ENCODE measurements at places on chromosomes 1 and 21.

GRCh38 chr1:235448616-235449015 is 55.6 kb downstream of the B3GALNT2 start:
- DNase-seq, result no peak

- DNase-seq, result no peak
These were observed 495.7 kb downstream of the KIF26B start for GRCh38 chr1:245650441-245650960.

DNA sequence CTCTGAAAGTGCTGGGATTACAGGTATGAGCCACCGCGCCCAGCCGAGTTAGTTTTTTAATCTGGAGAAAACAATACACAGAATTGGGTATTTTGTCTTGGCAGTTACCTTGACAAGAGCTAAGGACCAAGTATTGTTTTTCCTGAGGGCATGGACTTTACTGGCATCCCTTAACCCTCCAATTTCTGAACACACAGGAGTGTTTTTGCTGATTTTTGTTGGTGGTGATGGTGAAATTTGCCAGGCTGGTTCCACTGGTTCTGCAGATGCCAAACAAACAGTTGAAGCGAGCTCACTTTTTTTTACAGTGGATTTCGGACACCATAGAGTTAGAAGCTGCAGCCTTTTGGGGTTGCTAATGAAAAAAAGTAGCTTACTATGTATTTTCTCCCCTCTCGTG is 37.2 kb upstream of the SH3D21 start:
- DNase-seq, result no peak

GRCh38 chr1:207904391-207904790 is 6.5 kb downstream of the CD34 start:
- DNase-seq, result no peak

DNA sequence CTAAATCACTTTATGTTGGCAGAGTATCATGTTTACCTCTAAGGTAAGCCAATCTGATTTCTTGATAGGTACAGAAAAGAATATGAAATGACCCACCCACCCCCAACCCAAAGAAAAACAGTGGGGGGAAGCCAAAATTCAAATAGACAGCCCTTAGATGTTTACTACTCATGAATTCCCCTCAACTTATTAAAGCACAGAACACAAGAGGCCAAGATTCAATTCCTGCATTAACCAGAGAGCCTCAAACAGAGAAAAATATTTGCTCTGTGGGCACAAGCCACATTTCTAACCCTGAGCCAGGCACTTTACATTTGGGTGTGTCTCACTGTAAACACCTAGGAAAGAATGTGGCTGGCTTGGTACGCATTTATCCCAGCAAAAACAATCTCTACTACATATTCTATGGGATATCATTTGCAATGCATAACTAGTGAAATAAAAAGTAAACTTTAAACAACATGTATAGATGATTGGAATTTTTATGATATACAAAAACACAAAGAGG is 84.3 kb downstream of the PTPN14 start:
- DNase-seq, result no peak

- DNase-seq, result no peak
These were observed 99.0 kb upstream of the HNRNPU start for GRCh38 chr1:244963231-244963826.

GRCh38 chr1:100360790-100361510 is 8.6 kb downstream of the CDC14A start:
- no peak for DNase-seq

GRCh38 chr1:203626910-203627246 is 246 bp downstream of the ATP2B4 start:
- no peak for DNase-seq
